ENCODE measurements at places on chromosomes 2 and 18.

DNA sequence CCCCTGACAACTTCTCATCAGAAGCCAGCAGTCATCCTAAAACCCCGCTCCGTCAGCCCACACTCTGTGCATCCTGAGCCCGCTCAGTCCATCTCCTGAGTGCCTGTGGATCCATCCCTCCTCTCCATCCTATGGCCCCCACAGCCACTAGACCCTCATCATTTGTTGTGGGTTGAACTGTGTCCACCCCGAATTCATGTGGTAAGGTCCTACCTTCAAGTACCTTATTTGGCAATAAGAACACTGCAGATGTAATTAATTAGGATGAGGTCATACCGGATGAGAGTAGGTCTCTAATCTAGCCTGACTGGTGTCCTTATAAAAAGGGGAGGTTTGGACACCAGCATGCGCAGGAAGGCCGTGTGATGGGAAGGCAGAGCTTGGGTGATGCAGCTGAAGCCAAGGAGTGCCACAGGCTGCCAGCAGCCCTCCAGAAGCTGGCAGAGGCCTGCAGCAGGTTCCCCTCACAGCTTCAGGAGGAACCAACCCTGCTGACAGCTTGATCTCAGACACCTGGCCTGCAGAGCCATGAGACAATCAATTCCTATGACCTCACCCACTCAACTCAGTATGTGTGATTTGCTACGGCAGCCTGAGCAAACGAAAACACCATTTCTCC lies 192.4 kb downstream of the ZBTB7C start:
- DNase-seq: no peak

DNA sequence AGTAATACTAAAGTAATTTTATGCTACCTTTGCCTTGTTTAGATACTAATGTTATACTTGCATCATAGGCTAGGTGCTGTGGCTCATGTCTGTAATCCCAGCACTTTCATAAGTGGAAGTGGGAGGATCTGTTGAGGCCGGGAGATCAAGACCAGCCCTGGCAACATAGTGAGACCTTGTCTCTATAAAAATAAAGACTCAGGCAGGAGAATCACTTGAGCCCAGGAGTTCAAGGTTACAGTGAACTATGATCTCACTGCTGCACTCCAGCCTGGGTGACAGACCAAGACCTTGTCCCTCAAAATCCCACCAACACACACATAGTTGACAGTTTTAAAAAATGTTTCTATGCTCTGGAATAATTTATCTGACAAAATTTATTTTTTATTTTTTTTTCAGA lies 6.9 kb upstream of the DNAJC27 start:
- no peak for DNase-seq

DNA sequence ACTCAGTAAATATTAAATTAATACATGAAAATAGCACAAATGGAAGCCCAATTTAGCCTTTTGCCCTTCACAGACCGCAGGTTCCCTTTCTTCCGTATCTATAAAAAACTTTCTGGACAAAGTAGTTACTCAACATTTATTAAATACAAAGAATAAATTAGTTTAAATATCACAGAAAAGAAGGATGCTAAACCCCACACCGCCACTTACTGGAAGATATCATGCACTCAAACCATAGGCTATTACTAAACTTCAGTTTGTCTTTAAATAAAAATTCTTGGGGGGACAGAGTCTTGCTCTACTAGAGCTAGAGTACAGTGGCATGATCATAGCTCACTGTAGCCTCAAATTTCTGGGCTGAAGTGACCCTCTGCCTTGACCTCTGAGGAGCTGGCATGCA lies 120.7 kb upstream of the FHL2 start:
- DNase-seq: no peak

GRCh38 chr18:79447703-79448367 lies 52.1 kb downstream of the NFATC1 start:
- no peak for DNase-seq

DNA sequence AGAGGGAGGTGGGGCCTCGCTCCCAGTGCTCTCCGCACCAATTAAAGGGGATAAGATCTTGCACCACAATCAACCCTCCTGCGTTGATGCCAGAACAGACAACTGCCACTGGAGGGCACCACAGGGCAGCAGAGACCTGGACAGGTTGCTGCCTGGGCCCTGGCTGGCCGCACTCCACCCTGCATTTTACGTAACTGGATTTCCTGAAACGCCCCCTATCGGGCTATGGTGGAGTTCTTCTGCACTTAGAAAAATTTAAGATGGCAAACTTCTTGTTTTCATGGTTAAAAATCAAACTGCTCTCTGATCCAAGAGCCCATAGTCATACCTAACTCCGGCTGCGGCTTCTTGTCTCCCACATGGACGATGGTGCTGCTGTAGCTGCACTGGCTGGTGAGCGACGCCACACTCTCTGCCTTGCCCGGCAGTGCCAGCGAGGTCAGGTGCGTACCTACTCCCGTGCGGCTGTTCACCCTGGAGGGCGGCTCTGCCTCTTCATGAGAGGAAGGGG lies 16.8 kb upstream of the HES6 start:
- peak; percentile 73 for DNase-seq

- DNase-seq: no peak
These were observed 32.8 kb upstream of the TANC1 start for GRCh38 chr2:158935617-158936016.

DNA sequence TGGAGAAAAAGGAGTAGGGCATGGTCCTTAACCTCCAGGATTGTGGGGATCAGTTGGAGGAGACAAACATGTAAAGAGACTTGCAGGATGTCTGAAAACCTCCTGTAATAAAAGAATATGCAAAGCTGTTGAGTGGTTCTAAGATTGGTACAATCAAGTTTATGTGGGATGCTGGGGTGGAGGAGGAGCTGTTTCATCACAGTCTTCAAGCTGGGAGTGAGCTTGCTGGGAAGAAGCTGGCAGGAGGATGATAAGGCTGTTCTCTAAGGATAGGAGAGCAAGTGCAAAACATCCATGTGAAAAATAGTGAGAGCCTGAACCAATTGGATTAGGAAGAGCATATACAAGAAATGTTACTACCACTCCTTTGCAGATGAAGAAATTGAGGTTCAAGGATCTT lies 161.9 kb upstream of the CRIM1 start:
- DNase-seq: no peak

- DNase-seq: no peak
These were observed 88.6 kb downstream of the KCNH7 start for GRCh38 chr2:162749994-162750393.

- no peak for DNase-seq
These were observed 536.2 kb upstream of the FSIP2 start for GRCh38 chr2:185202381-185202780.
